ENCODE measurements at places on chromosomes 7 and 10. TPM values are rescaled to one million over a fixed set of nuclear protein-coding genes. Genes with fewer than 3 reads are reported as not detected.

Gene UNC5B
- total RNA-seq = 32.8 TPM

Gene USP6NL
- total RNA-seq = 16.6 TPM

Gene HABP2
- not detected for total RNA-seq

Gene SORCS1
- 1.1 TPM for total RNA-seq

Gene TWIST1
- total RNA-seq = 5.7 TPM

Gene KCNIP2
- total RNA-seq = 1.9 TPM

DNA sequence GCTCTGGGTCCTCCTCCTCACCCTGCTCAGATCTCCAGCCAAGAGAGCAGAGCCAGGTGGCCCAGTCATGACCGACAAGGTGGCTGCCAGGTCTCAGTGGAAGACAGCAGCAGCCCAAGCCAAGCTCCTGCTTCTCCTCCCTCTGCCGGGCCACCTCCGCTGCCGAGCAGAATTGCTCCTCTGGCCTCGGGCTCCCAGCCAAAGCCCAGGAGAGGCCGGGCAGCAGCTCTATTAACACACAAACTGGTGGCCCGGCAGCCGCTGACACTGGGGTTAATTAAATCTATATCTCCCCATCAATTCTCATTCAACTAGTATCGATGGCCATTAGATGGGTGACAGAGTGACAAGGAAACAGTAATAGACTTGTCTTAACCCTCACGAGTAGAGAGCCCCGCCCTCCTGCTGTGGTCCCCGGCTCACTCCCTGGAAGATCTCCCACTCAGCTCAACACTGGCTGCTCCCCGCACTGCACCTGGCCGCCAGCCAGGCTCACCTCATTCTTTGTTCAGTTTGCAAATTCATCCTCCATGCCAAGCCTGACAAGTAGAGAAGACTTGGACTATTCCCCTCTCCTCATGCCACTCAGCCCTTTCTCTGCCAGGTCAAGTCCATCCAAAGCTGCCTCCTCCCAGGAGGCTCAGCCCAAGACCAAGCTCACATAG is 74.1 kb upstream of the UNC5B start:
- DNase-seq = peak; percentile 3
- no peaks in the 10 kb centered on the region for H3K36me3 ChIP-seq
- no peak overlapping the region for H3K27ac ChIP-seq

DNA sequence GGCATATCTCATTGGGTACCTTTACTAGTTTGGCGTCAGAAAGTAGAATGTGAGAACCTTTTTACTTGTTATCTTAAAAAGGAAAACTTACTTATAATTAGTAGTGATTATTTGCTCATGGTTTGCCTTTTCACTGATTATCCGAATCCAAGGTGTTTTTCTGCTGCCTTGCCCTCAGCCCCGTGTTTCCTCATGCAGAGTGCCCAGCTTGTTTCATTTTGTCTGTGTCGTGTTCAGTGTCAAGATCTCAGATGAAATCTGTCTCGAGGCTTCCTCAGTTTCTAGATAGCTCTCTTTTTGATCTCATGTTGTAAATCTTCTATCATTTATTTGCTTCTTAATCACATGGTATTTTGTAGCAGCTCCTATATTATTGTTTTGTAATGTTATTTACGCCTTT is 30.1 kb downstream of the RPA3 start:
- no peaks in the 10 kb centered on the region for H3K36me3 ChIP-seq
- H3K4me1 ChIP-seq = peaks cover 3% of the 10 kb centered on the region
- H3K27me3 ChIP-seq = no peaks in the 10 kb centered on the region
- no peak overlapping the region for H3K27ac ChIP-seq
- no peak overlapping the region for H3K4me3 ChIP-seq

DNA sequence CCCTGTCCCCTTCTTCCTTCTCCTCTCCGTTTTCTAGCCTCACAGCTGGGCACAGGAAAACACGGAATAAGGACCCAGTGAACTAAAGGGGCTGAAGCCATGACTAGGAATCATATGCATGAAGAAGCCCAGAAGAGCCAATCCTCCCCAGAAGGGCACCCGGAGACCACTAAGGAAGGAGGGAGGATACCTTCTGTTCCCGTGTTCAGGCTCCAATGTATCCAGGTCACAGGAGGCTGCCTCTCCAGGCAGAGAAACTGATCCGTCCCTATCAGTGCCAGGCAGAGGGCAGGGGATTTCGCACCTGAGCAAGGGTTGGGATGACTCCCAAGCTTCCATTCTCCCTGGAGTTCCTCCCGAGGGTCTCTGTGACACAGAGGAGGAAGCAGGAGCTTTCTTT is 246.6 kb downstream of the SNX10 start:
- H3K27ac ChIP-seq = no peak overlapping the region
- no peak for DNase-seq
- no peaks in the 10 kb centered on the region for H3K36me3 ChIP-seq
- H3K4me3 ChIP-seq = no peak overlapping the region
- H3K27me3 ChIP-seq = no peaks in the 10 kb centered on the region
- no peaks in the 10 kb centered on the region for H3K4me1 ChIP-seq

DNA sequence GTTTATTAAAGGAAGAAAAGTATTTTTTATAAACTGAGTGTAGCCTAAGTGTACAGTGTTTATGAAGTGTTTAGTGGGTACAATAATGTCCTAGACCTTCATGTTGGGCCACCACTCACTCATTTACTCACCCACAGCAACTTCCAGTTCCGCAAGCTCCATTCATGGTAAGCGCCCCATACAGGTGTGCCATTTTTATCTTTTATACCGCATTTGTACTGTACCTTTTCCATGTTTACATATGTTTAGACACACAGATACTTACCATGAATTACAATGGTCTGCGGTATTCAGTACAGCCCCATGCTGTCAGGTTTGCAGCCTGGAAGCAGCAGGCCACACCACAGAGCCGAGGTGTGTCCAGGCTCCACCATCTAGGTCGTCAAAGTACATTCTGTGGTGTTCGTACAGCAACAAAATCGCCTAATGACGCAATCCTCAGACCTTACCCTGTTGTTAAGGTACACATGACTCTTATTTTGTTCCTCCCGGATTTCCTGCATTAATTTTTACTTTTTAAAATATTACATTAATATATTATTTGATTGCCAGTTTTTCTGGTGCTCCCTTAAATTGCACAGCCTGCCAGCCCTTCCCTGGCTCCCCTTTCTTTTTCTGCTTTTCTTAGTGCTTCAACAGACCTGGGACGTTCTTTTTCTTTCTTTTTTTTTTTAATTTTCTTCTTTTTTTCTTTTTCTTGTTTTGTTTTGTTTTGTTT is 881 bp upstream of the SSBP1 start:
- peak overlapping the region; percentile 96 for H3K4me3 ChIP-seq
- DNase-seq = no peak
- no peaks in the 10 kb centered on the region for H3K27me3 ChIP-seq
- H3K27ac ChIP-seq = peak overlapping the region; percentile 92
- H3K36me3 ChIP-seq = peaks cover 11% of the 10 kb centered on the region
- H3K4me1 ChIP-seq = peaks cover 15% of the 10 kb centered on the region

DNA sequence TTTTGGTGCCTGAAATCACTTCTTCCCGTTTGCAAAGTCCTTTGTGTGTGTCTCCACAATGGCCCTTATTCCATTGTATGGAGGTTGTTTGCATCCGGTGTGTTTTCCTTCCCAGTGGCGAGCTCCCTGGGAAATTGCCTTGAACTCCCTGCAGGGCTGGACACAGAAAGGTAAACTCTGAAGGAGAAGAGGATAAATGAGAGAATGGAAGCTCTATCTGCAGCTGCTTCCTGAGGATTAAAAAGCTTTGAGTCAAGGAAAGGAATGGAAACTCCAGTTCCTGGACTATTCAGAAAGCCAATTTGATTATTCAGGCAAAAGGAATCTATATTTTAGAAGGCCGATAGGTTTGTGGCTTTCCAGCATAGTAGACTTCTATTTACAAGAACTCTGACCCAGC is 4.4 kb upstream of the GRK5 start:
- peaks cover 4% of the 10 kb centered on the region for H3K27me3 ChIP-seq
- no peak overlapping the region for H3K4me3 ChIP-seq
- DNase-seq = peak; percentile 78
- no peaks in the 10 kb centered on the region for H3K36me3 ChIP-seq
- H3K27ac ChIP-seq = no peak overlapping the region
- peaks cover 19% of the 10 kb centered on the region for H3K4me1 ChIP-seq
